ENCODE measurements at places on chromosomes 4 and X.

DNA sequence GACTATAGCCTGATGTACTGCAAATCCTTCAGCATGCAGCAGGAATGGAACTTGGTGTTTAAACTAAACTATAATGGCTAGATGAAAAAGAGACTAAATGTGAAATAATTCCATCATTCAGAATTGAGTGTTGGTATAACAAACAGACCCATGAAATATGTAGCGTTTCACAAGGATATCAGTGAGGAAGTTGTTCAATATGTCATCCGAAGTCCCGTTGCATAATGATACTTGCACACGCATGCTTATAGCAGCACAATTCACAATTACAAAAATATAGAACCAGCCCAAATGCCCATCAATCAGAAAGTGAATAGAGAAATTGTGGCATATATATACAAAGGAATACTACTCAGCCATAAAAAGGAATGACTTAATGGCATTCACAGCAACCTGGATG is 20.4 kb downstream of the MECP2 start:
- no peak for DNase-seq

- DNase-seq: peak; percentile 77
These were observed 180.2 kb upstream of the TET2 start for GRCh38 chr4:104966349-104967033.

GRCh38 chr4:133347409-133347808 is 198.3 kb downstream of the PCDH10 start:
- no peak for DNase-seq

DNA sequence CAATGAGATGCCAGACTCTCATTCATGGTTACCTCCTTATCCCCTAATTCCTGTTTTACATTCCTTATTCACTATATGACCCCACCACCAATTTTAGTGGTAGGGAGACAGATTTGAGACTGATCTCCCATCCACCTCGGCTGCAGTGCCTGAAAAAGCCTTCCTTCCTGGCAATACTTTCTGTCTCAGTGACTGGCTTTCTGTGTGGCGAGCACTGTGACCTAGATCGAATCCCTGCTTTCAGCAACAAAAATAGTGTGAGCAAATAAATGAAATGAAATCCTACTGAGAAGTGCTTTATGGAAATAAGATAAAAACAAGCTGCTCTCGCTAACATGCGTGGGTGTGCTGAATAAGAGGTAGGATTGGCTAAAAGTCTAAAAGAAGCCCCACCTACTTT is 165.3 kb downstream of the GPM6A start:
- DNase-seq: no peak

DNA sequence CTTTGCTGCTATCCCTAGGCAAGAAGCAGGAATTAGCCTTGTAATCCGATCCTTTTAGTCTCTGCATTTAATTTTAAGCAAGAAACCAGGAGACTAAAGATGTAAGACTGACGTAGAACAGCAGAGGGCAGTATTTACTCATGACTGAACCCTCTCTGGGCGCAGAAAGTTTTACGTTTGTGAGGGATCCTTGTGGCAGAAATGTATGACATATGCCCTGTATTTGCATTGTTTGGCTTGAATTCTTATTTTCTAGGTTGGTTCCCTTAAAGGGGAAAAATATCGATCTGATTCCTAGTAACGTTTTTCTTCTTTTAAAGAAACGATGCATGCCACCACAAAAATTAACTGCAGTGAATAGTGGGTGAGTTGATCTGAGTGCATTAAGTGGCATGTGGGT is 1.3 kb upstream of the FAT4 start:
- DNase-seq: peak; percentile 25

- no peak for DNase-seq
These were observed 49.5 kb downstream of the RPGR start for GRCh38 chrX:38277802-38278201.

DNA sequence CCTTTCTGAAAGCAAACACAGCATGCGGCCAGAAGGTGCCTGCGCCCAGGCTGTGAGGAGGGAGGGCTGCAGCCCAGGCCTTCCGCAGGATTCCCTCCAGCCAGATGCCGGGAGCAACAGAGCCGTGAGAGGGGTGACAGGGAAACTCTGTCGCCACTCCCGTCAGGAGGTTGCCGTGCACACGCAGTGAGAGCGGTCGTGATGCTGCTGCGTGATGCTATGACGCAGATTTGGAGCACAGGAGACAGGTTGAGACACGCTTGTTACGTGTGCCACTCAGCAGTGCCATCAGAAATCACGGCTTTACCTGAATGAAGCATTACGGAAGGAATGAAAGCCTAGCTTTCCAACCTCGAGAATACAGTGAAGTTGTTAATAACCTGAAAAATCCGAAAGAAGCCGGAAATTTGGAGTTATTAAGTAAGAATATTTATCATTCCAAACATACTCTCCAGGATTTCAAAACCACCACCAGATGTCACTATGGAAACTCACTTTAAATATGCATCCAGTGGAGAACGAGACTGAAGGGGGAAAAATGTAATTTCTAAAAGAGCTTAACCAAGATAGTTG is 54.4 kb downstream of the FAT1 start:
- DNase-seq: no peak

DNA sequence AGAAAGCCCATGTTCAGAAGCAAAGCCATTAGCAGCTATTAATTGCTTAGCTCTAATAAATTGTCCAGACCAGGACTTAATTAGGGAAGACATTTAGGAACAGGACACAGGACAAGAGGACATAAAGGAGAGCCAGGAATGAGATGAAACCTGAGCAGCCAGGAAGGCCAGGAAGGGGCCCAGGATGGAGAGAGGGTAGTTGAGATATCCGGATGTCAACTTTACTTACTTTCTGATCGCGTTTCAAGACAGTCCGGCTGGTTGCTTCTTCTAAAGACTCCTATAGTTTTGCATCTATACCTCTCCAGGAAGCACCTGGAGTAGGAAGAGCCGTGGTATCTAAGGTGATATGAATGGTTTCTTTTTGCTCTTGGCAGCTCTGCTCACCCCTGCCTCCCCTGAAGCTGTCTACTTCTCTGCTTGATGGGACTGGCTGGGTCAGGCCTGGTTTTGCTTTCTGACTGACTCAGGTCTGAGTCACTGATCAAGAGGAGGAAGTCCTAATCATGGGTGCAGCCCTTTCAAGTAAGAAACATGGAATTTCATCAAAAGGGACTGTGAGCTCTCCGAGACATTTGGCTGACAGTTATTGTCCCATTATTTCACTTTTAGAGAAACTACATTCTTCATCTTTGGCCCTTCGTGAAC is 733.3 kb downstream of the RPA4 start:
- DNase-seq: no peak

DNA sequence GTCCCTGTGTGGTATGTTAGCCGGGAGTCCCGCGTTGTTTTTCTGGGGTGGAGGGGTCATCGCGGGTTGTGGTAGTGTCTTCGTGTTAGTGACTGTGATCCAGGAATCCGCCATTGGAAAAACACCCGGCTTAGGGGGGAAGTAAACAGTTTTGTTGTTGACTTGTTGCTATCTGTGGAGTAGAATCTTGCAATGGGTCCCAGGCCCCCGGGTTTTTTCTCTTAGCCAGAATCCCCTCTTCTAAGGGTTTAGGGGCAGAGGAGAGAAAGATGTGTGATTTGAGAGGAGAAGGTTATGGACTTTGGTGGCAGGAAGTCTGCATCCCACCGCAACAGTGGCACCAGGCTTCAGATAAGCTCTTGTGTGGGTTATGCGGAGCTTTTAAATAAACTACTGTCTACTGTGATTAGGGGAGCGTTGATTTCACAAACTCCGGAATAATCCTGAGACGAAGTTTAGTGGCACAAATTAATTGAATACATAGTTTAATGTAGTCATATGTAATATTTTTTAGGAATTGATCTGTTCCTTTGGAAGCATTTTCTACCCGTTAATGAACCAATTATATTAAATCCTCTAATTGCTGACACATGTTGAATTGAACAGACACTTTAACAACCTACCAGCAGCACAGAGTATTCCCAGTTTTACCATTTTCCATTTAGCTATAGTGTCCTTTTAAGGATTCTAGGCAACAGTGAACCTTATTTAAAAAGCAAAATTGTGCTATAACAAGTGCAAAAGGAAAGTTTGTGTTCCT is 1.4 kb downstream of the DDX3X start:
- no peak for DNase-seq

- peak; percentile 9 for DNase-seq
These were observed 313.2 kb downstream of the ANTXR2 start for GRCh38 chr4:79759793-79760192.

- DNase-seq: no peak
These were observed 152.0 kb downstream of the GASK1B start for GRCh38 chr4:158020734-158021346.

GRCh38 chr4:125091-125771 is 930 bp downstream of the ZNF718 start:
- peak; percentile 69 for DNase-seq

- no peak for DNase-seq
These were observed 26.0 kb downstream of the BEND2 start for GRCh38 chrX:18194688-18195087.

DNA sequence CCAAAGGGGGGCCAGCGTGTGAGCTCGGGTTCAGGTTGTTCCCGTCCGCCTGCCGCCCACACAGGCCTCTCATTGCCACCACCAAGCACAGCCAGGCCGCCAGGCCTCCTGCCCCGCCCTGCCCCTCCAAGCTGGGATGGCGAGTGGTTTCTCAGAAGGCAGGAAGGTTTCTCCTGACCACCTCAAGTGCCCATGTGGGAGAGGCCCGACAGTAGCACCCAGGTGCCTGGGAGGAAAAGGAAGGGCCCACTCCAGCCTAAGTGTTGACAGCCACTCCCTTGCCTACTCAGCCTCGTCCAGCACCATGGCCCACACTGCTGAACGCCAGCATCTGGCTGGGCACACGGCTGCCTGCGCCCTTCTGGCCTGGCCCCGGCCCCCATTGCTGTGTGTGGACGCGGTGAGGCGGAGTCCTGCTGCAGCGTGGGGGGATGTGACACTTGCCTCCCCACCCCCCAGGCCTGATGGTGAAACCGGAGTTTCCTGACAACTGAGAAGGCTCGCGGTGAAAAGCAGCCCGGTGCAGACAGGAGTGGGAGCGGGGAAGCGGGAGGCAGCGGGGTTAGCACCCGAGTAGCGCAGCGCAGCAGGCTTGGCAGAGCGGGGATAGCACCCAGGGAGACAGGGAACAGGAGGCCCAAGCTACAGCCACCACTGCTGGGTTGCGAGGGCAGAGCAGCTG is 19.2 kb downstream of the FLNA start:
- DNase-seq: no peak

GRCh38 chr4:28250646-28251045 is 1390.0 kb downstream of the STIM2 start:
- no peak for DNase-seq

DNA sequence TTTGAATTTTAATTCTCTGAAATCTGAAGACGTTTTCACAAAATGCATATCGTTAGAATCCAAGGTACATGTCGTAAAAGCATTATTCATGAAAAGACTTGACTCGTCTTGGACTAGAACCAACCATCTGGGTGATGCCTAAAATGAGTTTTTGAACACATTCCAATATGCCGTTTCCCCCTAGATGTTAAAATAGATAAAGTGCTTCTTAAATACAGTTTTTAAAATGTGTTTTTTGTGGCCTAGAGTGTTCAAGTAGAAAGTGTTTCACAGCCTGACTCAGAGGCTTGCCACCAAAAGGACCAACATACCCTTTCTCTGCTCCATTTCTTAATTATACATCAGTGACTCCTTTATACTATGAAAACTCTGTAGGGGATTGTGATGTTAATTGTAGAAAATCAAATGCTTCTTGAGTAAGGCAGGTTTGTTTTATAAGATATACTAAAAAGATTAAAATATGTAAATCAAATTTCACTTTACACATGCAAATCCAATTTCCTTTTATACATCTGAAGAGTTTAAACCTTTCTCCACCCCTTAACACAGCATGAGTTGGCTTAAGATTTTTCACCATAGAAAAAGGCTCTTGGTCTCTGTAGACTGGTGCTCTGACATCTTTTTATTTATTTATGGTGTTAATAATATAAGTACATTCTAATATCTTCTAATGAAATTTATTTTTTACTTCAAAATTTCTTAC is 48.4 kb downstream of the PRKG2 start:
- DNase-seq: no peak

DNA sequence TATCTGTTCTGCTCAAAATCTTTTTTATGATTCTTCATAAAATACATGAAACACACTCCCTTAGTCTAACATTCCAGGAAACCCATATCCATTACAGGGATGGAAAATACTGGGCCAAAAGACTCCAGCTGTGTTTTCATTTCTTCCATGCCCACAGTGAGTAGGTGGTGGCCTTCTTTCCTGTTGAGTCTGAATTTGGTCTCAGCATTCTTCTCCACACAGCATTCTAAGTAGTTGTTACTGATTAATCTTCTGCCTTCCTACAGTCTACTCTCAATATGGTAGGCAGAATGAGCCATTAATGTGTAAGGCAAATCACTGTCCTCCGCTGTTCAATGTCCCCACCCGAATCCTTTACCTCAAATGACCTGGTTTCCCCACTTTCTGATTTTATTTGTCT is 370.6 kb upstream of the RPS6KA3 start:
- DNase-seq: no peak

- no peak for DNase-seq
These were observed 22.9 kb upstream of the CXCL13 start for GRCh38 chr4:77582711-77583110.

GRCh38 chrX:37060999-37061398 is 52.8 kb downstream of the FAM47C start:
- no peak for DNase-seq

DNA sequence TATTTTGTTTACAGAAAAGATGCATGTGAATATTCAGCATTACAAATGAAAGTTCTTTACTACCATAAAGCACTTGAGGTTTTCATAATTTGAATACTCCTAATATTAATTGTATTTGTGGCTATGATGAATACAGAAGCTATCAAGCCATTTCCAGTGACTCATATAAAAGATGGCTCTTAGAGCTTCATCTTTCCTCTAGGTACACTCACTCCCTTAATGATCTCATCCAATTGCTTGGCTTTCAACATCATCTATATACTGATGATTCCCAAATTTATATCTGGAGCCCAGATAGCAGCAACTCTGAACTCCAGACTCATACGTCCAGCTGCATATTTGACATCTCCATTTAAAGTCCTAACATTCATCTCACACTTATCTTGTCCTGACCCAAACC is 183.4 kb upstream of the FAM241A start:
- no peak for DNase-seq

All from GM06990 (cell line).